ENCODE measurements at places on chromosomes 6 and 20.

DNA sequence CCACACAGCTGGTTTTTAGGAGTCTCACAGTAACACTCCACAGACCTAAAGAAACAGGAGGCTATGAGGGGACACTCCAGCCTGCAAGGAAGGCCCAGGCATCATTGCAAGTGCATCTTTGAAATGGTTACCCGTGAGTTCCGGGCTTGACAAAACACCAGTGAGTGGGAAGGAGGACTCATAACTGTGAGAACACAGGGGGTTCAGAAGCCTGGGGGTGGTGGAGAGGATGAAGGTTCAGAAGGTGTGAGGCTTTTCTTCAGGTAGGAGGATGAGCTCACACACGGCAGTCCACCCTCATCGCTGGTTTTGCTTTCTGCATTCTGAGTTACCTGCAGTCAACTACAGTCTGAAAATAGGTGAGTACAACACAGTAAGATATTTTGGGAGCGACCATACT lies 39.9 kb downstream of the MAP7 start:
- DNase-seq, result no peak

GRCh38 chr20:63382551-63383300 lies 21.6 kb upstream of the CHRNA4 start:
- no peak for DNase-seq

GRCh38 chr6:168746013-168746412 lies 305.0 kb downstream of the SMOC2 start:
- DNase-seq, result no peak

DNA sequence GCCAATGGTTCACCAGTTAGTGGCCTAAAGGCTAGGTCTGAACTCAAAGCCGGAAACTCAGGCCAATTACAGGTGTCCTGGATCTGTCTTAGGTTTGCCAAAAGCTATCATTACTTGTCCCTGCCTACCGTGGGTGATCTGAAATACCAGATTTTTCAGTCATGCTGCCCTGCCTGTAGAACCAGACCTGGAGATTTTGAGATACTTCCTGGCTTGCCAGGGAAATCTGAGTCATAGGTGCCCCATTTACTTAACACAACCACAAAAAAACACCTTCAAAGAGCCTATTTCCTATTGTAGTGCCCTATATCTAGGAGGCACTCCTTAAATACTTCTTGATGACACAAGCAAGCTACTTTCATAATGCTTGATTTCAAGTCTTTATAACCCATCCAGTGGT lies 13.9 kb upstream of the RANBP9 start:
- DNase-seq, result no peak

DNA sequence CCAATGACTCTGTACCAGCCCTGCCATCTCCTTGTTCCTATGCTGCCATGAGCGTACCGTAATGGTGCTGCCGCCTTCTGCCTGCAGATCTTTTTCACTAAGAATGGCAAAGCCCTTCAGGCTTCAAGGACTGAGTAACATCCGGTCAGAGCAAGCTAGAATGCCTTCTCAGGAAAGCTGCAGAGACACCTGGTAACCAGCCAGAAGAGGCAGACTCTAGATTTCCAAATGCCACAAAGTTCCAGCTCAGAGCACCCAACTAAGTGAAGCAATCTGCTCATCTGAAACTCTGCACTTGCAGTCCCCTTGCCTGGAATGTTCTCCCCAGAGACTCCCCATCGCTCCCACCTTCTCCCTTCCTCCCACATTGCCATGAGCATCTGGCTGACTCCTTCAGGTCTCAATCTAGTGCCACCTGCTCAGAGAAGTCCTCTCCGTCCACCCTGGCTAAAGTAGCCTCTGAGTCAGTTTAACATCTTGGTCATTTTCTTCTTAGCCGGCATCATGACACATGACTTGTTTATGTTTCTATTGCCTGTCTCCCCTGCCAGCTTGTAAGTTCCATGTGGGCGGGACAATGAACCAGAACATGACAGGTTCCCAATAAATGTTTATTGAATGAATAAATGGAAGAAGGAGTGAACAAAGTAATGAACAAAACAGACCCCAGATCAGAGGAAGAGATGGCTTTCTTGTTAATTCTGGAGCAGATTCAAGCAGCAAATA lies 6.9 kb upstream of the OCSTAMP start:
- no peak for DNase-seq

GRCh38 chr6:168232062-168232461 lies 87.5 kb downstream of the DACT2 start:
- DNase-seq, result no peak

- DNase-seq, result no peak
Observed at GRCh38 chr6:30060606-30061091, 416 bp upstream of the POLR1H start.

DNA sequence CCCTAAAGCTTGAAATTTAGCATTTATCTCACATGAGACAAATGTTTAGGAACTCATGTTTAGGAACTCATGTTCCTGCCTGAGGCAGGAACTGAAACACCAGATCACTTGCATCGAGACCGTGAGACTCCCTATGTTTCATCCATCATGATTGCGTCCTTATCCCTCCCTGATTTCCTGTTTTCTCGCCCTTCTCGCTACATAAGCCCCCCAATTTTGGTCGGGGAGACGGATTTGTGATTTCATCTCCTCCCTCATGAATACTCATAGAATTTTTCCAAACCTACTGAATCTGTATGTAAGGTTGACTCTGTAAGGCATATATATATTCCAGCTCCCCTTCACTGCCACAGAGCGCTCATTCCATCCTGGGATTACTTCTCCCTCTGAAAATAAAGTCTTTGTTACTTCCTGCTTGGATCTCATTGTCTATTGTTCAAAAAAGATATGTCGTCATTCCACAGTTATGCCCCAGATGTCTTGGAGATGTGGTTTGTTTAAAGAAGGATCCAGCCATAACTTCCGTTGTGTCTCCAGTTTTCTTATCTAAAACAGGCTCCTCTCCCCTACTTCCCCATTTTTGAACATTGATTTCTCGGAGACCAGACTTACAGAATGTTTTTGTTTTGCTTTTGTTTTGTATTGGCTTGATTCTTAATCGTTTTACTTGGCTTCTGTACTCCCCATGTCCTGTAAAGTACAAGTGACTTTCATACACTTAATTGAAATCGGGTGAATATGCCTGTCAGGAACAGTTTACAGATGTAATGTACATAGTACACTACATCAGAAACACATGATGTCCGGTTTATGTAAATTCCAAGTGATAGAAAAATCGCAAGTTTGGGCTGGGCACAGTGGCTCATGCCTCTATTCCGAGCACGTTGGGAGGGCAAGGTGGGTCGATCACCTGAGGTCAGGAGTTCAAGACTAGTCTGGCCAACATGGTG lies 118.7 kb downstream of the HFE start:
- DNase-seq, result peak; percentile 65

GRCh38 chr20:39553120-39553519 lies 591.0 kb downstream of the DHX35 start:
- DNase-seq, result no peak

DNA sequence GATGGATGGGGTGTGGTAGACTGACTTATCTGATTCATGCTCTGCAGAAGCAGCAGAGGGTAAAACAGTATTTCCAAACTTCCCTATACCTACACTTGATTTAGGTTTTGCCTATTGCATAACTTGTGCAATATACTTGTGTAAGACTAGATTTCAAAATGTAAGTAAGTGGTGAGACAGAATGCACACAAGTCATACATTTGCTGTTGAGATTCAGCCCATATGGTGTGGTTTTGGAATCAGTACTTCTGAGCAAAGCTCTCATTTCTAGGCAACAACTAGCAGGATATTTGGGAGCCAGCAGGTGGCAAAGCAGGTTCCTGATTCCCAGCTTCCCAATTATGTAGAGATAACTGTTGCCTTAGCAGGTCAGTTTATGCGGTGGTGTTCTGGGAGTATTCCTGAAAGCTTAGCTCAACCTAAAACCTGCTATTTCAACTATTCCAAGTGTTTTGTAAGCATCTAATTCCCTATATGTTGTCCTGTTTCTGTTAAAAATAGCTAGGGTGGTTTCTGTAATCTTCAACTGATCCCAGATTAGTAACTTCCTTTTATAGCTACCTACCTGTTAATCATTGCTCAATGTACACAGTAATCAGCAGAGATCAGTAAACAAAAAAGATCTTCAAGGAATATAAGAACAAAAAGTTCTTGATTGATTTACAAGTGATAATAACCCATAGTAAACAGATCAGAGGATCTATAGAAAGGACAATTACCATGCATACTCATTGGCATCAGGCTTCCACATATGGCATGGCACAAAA lies 8.5 kb upstream of the FABP7 start:
- peak; percentile 77 for DNase-seq

DNA sequence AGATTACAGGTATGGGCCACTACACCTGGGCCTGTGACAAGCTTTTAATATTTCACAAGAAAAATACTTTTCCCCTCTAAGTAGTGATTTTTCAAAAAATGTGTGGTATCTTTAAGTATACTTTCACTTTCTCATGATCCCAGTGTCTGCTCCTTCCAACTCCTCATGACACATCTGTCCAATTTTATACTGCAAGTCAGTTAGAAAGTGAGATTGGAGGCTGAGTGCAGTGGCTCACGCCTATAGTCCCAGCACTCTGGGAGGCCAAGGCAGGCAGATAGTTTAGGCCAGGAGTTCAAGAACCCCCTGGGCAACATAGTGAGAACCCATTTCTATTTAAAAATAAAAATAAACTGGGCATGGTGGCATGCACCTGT lies 20.2 kb downstream of the PIM1 start:
- peak; percentile 17 for DNase-seq

GRCh38 chr20:63740070-63740626 lies 572 bp downstream of the SLC2A4RG start:
- no peak for DNase-seq

DNA sequence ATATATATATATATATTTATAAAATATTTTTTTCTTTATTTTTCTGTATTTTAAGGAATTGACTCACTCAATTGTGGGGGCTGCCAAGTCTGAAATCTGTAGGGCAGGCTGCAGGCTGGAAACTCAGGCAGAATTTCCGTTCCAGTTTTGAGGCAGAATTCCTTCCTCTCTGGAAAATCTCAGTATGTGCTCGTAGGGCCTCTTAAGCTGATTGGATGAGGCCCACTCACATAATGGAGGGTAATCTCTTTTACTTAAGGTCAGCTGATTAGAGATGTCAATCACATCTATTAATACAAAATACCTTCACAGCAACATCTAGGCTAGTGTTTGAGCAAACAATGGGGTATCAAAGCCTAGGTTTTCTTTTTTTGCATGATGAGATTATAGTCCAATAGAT lies 244.7 kb upstream of the RNF24 start:
- DNase-seq, result no peak
